ENCODE measurements at places on chromosomes 1 and 21. TPM values are rescaled to one million over a fixed set of nuclear protein-coding genes. Genes with fewer than 3 reads are reported as not detected.

Gene KLHDC7A
- total RNA-seq: 0.23 TPM

Gene TRAPPC3
- total RNA-seq: 68.7 TPM

Gene C4BPA
- not detected for total RNA-seq

Gene ZNF683
- total RNA-seq: not detected

Gene MAP1LC3C
- total RNA-seq: 12.5 TPM

Gene ATP6V1G3
- total RNA-seq: not detected

Gene ERICH3
- total RNA-seq: not detected

Gene LHX8
- not detected for total RNA-seq

Gene OR10J1
- not detected for total RNA-seq

Gene NGF
- total RNA-seq: not detected

Gene CD2
- 1.7 TPM for total RNA-seq

Gene KRTAP19-1
- not detected for total RNA-seq

Gene FNBP1L
- total RNA-seq: 60.8 TPM

Gene TPTE
- not detected for total RNA-seq

Gene HTR6
- total RNA-seq: 0.23 TPM

Gene NEGR1
- total RNA-seq: 4.0 TPM

Gene MPZL1
- total RNA-seq: 39.8 TPM

Gene SPATC1L
- total RNA-seq: 10.5 TPM

Gene CFHR2
- 1.5 TPM for total RNA-seq

Gene REG4
- total RNA-seq: not detected

Gene CA6
- total RNA-seq: 49.2 TPM

Gene FAAH
- 23.1 TPM for total RNA-seq

Gene FAM72A
- 4.7 TPM for total RNA-seq

Gene SLC30A10
- total RNA-seq: 0.86 TPM

Gene HAO2
- 6.6 TPM for total RNA-seq

Gene CHRM3
- total RNA-seq: 9.4 TPM

Gene USP33
- 45.7 TPM for total RNA-seq

Gene KCNQ4
- 2.0 TPM for total RNA-seq

Gene NLRP3
- total RNA-seq: 1.6 TPM

Gene HS2ST1
- total RNA-seq: 6.3 TPM

Gene EBNA1BP2
- 53.8 TPM for total RNA-seq

Gene TIE1
- total RNA-seq: 12.2 TPM

Gene LRRC41
- total RNA-seq: 84.3 TPM

Gene VTCN1
- total RNA-seq: 4.1 TPM

Measured in suprapubic skin (tissue), 4 donors.